ENCODE measurements at places on chromosomes 1 and 21.

- no peak for DNase-seq
These were observed 140.4 kb downstream of the COP1 start for GRCh38 chr1:176066709-176067108.

DNA sequence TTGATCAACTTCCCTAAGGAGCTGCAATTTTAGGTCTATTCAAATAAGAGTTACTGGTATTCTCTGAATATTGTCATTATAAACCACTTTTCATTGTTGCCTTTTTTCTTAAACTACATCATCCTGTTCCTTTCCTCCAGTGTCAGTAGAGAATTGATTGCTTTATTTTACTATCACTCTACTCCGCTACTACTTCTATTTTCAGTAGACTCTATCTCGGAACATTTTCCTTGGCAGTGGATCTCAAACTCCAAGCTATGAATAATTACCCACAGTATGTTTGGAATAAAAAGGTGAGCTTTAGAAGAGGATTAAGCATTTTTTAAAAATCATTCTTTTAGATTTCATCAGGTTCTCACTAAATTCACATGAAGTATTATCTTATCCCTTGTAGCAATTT is 224.9 kb downstream of the GREM2 start:
- no peak for DNase-seq

DNA sequence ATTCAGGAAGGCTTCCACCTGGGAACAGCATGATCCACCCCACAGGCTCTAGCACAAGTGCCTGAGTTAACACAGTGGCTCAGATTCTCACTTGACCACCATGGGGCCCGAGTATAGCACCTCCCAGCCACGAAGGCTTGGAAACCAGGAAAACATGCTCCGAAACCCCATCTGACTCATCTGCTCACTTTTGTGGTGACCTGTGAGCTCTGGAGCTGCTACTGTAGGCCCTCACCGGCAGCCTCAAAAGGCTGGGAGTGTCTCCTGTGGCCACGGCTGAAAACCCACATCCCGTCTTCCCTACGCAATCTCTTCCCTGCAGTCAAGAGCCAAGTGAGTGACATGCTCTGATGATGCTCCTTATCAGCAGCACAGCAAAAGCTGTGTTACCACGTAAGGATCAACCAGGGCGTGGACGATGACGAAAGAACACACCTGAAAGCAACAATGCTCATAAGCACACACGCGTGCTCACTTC is 81.4 kb downstream of the TGFBR3 start:
- peak; percentile 75 for DNase-seq

- no peak for DNase-seq
These were observed 29.4 kb upstream of the PLA2G2C start for GRCh38 chr1:20215716-20216115.

GRCh38 chr1:2135441-2135841 is 59.1 kb downstream of the FAAP20 start:
- DNase-seq: no peak

GRCh38 chr1:220067269-220068204 is 21.2 kb upstream of the EPRS1 start:
- no peak for DNase-seq

- DNase-seq: no peak
These were observed 126.8 kb upstream of the DEPDC1 start for GRCh38 chr1:68623700-68624099.

DNA sequence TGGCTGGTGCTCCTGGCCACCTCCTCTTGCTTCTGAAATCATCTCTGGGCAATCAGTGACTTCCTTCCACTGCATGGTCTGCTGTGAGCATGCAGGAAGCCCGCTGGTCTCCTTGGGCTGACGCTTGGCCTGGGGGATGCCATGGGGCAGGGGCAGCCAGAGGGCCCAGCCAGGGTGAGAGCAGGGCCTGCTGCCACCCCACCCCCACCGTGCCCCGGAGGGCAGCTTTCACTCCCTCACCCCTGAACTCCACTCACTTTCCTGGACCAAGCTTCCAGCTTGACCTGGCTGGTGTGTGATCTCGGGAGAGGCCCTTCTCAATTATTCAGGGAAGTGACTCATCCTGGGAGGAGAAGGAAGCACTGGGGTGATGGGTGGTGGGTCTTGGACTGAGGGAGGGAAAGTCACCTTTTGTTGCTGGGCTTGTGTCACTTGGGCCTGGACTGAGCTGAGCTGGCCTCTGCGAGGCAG is 270.2 kb upstream of the CSF3R start:
- no peak for DNase-seq

DNA sequence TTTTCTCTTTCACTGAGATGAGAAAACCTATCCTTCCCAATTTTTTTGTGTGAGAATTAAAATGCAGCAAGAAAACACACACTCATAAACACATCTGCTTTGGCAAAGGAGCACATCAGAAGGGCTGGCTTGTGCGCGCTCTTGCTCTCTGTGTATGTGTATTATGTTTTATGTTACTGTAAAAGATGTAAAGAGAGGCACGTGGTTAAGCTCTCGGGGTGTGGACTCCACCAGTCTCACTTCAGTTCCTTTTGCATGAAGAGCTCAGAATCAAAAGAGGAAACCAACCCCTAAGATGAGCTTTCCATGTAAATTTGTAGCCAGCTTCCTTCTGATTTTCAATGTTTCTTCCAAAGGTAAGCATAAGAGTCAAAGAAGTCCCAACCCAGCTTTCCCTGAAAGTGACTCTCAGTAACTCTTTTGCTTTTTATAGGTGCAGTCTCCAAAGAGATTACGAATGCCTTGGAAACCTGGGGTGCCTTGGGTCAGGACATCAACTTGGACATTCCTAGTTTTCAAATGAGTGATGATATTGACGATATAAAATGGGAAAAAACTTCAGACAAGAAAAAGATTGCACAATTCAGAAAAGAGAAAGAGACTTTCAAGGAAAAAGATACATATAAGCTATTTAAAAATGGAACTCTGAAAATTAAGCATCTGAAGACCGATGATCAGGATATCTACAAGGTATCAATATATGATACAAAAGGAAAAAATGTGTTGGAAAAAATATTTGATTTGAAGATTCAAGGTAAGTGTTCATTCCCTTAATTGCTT is at the start of gene CD2:
Gene CD2 (plus strand): TSS at position 233 of the 780 bp plus-strand sequence. CDS start 63 bp downstream, at position 296.
- no peak for DNase-seq

DNA sequence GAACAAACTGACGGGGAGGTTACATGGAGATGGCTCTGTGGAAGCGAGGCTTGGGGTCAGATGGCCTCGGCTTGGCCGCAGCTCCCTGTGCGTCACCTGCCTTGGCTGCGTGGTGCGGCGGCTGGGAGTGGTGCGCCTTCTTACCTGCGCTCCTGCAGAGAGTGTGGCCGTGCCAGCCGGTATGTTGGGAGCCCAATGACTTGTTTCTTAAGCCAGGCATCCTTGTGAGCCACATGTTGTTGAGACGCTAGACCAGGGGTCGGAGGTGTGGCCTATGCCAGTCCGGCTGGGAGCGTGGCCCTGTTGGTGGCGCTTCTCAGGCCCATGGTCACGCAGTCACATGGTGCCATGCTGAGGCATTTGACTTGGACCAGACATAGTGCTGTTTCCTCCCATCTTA is 10.5 kb downstream of the SLX9 start:
- no peak for DNase-seq

- no peak for DNase-seq
These were observed 95.9 kb downstream of the KCNJ15 start for GRCh38 chr21:38352536-38353219.

DNA sequence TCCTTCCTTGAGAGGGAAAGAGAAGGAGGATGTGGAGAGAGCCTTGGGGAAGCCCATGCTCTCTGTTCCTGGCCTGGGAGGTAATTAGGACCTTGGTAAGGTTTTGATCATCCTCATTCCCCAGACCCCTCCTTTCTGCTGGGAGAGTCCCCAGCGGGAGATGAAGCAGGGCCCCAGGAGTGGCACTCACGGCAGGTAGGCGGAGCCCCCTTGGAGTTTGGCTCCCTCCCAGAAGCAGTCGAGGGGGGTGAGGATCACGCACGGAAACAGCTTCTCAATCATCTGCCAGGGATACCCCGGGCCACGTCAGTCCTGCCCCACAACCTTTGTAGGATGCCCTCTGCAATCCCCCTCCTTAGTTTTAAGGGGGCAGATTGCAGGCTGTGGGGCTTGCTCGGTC is 11.5 kb downstream of the PTCH2 start:
- no peak for DNase-seq

DNA sequence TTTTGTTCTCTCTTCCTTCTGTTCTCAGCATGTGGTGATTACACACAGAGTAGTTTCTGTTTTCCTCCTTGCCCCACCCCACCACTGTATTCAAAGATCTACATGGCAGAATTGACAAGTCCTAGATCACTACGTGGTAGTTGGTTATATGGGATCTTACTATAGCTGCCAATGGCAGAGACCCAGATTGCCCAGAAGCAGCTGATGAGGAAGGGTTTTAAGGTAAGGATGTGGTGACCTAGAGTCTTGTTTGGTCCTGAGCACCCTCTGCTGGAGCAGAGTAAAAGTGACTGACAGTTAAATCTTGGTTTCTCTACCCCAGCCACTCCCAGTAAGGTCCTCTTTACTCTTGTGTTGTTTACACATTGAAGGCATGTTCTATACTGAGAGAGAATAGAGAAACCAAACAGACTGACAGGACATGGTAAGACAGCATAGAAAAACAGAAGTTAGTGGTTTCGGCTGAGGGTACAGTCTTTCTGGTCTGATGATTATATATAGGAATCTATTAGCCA is 22.8 kb upstream of the STRIP1 start:
- no peak for DNase-seq

GRCh38 chr21:19018529-19018928 is 614.9 kb upstream of the TMPRSS15 start:
- no peak for DNase-seq

DNA sequence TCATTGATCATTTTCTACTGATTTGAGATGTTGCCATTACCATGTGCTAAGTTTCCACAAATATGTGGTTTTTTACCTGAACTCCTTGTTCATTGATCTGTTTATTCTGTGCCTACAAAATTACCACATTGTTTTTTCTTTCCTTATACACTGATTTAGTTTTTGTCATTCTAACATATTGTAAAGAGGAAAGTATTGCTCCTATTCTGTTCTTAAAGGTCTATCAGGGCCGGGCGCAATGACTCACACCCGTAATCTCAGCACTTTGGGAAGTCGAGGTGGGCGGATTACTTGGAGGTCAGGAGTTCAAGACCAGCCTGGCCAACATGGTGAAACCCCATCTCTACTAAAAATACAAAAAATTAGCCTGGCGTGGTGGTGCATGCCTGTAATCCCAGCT is 75.1 kb downstream of the CAMTA1 start:
- DNase-seq: no peak

- DNase-seq: no peak
These were observed 9.9 kb downstream of the CD58 start for GRCh38 chr1:116560704-116561490.

- DNase-seq: no peak
These were observed 23.3 kb downstream of the SLC2A1 start for GRCh38 chr1:42935313-42935895.

- DNase-seq: no peak
These were observed 21.4 kb downstream of the GNB1 start for GRCh38 chr1:1869469-1869868.

- DNase-seq: no peak
These were observed 20.8 kb downstream of the KCNJ15 start for GRCh38 chr21:38277501-38278131.

DNA sequence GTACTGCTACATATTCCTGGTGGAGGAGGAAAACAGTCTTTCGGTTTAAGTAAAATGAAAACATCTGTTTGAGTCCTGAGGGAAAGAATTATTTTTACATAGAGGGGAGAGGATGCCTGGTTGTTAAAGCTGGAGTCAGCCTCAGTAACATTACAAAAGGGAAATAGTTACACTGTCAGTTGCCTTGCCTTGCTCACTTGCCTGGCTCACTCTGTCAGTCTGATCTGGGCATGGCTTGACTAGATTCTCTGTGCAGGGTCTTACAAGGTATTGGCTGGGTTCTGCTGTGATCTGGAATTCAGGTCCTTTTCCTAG is 8.4 kb upstream of the UBE2U start:
- no peak for DNase-seq

DNA sequence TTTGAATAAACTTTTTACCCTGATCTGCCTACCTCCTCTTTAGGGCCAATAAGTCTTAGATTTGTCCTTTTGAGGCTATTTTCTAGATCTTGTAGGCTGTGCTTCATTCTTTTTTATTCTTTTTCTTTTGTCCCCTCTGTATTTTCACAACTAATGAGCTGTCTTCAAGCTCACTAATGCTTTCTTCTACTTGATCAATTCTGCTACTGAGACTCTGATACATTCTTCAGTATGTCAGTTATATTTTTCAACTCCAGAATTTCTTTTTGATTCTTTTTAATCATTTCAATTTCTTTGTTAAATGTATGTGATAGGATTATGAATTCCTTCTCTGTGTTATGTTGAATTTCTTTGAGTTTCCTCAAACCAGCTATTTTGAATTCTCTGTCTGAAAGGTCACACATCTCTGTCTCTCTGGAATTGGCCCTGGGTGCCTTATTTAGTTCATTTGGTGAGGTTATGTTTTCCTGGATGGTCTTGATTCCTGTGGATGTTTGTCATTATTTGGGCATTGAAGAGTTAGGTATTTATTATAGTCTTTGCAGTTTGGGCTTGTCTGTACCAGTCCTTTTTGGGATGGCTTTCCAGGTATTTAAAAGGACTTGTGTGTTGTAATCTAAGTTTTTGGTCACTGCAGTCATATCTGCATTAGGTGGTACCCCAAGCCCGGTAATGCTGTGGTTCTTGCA is 11.2 kb upstream of the ATG4C start:
- DNase-seq: no peak

DNA sequence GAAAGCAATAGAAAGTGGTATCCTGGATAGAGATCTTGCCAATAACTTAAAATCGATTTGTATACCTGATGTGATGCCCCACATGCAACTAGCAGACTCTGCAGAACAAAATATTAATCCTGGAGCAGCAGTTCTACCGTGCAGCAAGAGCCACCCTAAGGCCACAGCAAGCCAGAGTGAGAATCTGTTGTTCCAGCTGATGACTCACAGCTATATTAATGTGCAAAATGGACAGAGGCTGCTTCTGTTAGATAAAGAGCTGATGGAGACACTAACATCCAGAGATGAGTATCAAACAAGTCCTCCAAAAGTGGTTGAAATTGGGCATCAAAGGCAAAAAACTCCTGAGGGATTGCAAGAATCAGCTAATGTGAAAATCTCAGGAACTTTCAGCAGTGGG is 127.8 kb downstream of the MACF1 start:
- no peak for DNase-seq

DNA sequence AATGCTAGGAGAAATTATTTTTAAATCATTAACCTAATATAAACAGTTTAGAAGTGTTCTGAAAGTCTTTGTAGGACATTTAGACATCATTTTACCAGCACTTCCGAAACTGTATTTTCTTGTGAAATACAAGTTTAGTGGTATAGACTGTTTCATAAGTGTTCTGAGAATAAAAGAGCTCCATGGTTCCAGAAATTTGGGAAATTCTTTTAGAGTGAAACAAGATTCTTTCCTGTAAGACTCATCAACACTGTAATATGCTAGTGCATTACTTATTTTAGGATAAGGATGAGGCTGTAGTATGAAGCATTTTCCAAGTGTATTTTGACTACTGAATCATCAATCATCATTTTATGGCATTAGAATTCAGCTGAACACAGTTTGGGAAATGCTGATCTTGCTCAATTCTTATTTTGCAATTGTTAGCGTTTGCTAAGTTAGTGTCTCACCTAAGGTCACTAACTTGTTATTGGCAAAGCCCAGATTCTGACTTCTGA is 73.4 kb downstream of the CEP350 start:
- no peak for DNase-seq

- no peak for DNase-seq
These were observed 596.5 kb downstream of the MATN1 start for GRCh38 chr1:30126848-30127247.

- peak; percentile 13 for DNase-seq
These were observed 5.8 kb downstream of the VWA1 start for GRCh38 chr1:1441002-1441888.

GRCh38 chr1:204529371-204529895 is 13.2 kb downstream of the MDM4 start:
- DNase-seq: no peak
